ENCODE measurements at places on chromosomes 1 and 21.

DNA sequence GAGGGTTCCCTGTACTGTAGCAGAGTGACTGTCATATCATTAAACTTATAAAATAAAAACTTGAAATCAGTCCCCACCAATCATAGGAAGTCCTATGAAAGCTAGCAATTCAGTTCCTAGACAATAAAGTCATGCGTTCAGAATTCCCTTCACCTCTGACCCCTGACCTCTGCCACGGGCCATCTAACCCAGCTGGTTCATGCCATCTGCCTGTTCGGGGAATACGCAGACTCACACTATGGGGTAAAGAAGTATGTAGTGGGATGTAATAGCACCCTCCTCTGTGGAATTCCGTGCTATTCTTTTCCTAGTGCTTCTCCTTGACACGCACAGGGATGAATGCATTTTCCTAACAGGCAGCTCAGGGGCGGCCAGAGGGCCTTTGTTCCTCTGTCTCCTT is 2.1 kb downstream of the GSTM4 start:
- DNase-seq, result no peak

GRCh38 chr1:203269654-203270020 is 35.7 kb upstream of the BTG2 start:
- no peak for DNase-seq

- no peak for DNase-seq
These were observed 301.7 kb upstream of the PROX1 start for GRCh38 chr1:213685992-213686582.

GRCh38 chr1:6109688-6110087 is 64.0 kb downstream of the KCNAB2 start:
- DNase-seq, result peak; percentile 63

Data from pancreas (tissue), 10 donors.